ENCODE measurements at places on chromosomes 3 and 15.
A peak's percentile ranks its signal among the peaks of the same experiment; 100 is the strongest.

DNA sequence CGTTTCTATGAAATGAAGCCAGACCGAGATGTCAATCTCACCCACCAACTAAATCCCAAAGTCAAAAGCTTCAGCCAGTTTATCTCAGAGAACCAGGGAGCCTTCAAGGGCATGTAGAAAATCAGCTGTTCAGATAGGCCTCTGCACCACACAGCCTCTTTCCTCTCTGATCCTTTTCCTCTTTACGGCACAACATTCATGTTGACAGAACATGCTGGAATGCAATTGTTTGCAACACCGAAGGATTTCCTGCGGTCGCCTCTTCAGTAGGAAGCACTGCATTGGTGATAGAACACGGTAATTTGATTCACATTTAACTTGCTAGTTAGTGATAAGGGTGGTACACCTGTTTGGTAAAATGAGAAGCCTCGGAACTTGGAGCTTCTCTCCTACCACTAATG lies 41.9 kb upstream of the TRA2B start:
- DNase-seq: no peak

- peak; percentile 46 for DNase-seq
Measured at GRCh38 chr3:17686613-17687012, 55.8 kb downstream of the TBC1D5 start.

GRCh38 chr3:169138849-169139420 lies 524.6 kb downstream of the MECOM start:
- DNase-seq: no peak

- no peak for DNase-seq
Measured at GRCh38 chr3:44424758-44425157, 52.7 kb downstream of the ZNF445 start.

GRCh38 chr3:171649267-171649666 lies 161.0 kb downstream of the PLD1 start:
- no peak for DNase-seq

DNA sequence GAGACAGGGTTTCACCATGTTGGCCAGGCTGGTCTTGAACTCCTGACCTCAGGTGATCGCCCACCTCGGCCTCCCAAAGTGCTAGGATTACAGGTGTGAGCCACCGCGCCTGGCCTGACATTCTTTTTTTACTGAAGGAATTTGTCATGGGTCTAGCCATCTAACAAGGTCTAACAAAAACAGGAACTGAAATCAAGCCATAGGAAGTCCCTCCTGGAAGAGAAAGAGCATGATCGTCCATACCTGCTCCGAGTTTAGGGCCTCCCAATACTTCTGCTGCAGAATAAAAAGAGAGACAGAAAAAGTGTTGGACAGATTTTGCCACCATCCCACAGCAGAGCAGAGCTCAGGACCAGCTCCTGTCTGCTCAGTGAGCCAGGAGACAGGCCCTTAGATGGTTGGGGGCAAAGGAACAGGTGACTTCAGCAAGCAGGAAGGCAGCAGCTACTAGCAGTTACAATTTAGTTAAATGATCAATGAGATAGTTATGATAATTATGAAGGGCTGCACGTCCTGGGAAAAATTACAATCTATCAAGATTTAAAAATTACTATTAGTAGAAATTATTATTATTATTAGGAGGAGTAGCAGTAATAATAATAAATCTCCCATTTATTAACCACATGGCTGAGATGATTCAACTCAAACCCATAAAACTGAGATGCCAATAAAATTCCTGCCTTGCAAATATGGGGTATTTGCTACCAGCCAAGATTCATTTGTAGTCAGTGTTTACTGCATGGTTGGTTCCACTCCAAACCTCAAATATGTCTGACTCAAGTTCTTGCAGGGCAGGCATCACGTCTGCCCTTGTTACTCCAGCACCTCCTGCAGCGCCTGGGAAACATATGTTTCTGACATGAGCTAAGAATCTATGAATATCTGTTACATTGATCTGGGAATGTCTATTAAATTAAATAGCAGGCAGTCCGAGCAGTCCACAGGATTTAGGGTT lies 40.1 kb downstream of the TMEM44 start:
- peak; percentile 99 for DNase-seq

GRCh38 chr3:170524073-170524472 lies 61.8 kb downstream of the SLC7A14 start:
- DNase-seq: no peak

- no peak for DNase-seq
Measured at GRCh38 chr15:88574655-88575054, 28.2 kb upstream of the DET1 start.

GRCh38 chr3:122635789-122636188 lies 44.9 kb upstream of the PARP14 start:
- DNase-seq: peak; percentile 66

GRCh38 chr3:153974614-153975013 lies 146.6 kb upstream of the ARHGEF26 start:
- DNase-seq: peak; percentile 11

- no peak for DNase-seq
Measured at GRCh38 chr15:96381463-96381862, 51.0 kb downstream of the NR2F2 start.

DNA sequence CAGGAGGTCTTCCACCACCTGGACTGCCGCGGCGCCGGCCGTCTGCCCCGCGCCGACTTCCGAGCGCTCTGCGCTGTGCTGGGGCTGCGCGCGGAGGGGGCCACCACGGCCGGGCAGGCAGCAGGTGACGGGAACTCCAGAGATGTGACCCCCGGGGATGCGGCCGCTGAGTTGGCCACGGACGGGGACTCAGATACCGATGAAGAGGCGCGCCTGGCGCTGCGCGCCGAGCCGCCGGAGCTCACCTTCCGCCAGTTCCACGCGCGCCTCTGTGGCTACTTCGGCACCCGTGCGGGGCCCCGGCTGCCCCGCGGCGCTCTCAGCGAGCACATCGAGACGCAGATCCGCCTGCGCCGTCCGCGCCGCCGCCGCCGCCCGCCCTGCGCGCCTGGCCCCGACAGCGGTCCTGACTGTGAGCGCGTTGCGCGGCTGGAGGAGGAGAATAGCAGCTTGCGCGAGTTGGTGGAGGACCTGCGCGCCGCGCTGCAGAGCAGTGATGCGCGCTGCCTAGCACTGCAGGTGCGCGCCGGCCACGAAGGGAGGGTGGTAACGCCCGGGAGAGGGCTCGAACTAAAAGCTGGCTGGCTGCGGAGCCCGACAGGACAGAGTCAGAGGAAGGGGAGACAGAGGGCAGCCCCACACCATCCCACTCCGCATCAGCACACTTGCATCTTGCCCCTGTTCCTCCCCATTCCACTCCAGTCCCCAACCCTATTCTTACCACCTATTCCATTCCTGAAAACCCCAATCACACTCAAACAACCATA lies 885 bp downstream of the EFCC1 start:
- no peak for DNase-seq

DNA sequence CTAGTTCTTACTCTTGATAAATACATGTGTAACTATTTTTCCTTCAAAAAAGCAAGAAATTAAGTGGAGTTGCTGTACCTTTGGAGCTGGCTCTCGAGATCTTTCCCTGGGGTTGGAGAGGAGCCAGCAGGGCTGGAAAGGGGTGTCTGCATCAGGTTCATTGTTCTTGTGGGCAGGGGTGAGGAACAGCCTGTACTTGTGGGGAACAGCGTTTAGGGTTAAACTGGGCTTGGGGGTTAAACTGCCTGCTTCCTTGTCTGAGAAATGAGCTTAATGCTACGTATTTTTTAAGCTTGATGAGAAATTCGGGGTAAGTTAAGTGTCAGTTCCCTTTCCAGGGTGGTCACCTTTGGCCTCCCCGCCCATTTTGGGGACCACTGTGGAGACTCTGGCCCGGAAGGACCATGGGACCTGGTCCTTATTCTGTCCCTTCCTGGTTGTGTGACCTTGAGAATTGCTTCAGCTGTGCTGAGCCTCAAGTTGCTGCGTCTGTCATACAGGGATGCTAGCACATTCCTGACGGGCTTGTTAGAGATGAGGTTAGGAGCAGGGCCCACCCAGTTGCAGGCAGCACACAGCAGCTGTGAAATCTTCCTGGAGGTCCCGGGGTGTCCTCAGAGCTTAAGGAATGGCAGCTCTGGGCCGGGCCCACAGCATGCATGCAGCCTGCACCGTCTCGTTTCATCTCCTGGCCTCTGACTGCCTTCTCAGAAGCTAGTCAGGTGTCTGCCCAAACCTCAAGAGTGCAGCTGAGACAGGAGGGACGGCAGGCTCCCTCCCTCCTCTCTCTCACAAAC lies 11.6 kb downstream of the H1-8 start:
- DNase-seq: no peak

- no peak for DNase-seq
Measured at GRCh38 chr3:47716656-47717055, 65.0 kb downstream of the SMARCC1 start.

DNA sequence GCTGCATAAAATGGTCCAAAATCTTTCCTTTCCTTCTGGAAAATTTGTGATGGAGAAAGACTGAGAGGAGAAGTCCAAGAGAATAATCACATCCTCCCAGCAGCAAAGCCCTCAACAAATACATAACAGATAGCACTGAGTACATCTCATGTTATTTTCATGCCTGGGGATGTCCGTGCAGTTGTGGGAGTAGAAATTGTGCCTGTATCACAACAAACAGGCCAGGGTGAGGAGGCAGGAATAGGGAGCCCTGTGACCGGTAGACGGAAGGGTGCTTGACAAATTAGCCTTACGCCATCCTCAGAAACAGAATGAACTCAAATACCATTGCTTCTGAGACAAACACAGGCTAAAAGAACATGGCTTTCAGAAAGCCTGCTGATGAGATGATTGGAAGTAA lies 333.2 kb upstream of the UMPS start:
- no peak for DNase-seq

DNA sequence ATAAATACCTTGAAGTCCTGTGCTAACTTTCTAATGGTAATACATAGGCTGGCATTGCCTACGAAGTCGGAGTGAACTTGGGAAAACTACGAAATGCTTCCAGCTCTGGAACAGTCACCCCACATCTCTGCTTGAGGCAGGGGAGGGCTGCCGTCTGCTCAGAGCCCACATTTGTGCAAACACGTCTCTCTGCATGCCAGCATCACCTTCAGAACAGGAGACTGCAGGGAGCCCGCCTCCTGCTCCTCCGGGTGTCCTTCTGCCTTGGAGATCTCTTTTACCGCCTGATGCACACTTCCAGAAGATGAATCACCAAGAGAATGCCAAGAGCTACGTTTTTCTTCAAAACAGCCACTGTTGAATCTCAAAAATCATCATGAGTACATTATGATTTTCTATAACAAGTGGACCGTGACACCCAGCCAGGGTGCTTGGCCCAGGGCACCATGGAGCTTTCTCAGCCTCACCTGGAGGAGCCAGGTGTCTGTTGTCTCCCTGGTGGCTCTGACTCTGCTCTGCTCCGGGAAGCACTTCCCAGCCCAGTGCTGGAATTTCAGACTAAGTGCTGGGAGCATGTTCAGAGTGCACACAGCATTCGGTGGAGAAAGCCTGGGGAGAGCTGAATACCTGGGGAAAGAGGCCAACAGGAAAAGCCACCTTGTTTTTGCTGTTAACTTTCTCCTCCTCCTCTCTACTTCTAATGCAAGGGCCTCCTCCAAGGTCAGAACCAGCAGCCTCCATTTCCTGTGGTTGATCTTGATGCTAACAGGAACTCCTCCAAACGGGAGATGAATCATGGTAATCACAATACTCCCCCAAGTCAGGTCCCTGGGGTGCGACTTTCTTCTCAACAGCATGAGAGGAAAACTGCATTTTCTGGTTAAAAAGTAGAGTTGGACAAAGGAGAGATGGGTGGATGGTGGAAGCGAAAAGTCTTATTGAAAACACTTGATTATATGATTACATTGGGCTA lies 467.7 kb downstream of the GABRG3 start:
- DNase-seq: no peak

DNA sequence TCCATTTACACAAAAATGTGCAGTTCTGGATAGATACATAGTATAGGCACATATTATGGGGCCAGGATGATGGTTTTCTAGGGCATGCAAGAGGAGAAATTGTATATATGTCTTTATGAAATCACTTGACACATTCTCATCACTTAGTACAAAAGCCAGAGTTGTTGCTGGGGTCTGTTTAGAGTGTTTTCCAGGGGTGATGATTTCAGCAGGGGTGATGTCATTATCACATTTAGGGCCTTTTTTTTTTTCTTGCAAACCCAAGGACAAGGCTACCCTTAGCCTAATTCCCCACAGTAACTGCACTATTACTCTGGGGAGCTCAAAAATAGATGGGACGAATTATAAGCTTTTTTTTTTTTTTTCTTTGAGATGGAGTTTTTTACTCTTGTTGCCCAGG lies 3.6 kb downstream of the ZNF589 start:
- DNase-seq: no peak
